Skin of body (tissue), 3 donors: ENCODE measurements at places on chromosomes 16 and 17.

GRCh38 chr16:23278031-23278430 lies 24.1 kb upstream of the SCNN1B start:
- DNase-seq: no peak

DNA sequence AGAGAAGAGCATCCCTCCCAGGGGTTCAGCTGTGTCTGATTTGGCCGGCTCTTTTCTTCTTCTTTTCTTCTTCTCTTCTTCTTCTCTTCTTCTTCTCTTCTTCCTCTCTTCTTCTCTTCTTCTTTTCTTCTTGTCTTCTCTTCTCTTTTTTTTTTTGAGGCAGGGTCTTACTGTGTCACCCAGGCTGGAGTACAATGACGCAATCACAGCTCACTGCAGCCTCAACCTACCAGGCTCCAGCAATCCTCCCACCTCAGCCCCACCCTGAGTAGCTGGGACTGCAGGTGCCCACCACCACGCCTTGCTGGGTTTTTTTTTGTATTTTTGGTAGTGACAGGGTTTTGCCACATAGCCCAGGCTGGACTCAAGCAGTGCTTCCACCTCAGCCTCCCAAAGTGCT lies 266.0 kb downstream of the SNX29 start:
- no peak for DNase-seq

DNA sequence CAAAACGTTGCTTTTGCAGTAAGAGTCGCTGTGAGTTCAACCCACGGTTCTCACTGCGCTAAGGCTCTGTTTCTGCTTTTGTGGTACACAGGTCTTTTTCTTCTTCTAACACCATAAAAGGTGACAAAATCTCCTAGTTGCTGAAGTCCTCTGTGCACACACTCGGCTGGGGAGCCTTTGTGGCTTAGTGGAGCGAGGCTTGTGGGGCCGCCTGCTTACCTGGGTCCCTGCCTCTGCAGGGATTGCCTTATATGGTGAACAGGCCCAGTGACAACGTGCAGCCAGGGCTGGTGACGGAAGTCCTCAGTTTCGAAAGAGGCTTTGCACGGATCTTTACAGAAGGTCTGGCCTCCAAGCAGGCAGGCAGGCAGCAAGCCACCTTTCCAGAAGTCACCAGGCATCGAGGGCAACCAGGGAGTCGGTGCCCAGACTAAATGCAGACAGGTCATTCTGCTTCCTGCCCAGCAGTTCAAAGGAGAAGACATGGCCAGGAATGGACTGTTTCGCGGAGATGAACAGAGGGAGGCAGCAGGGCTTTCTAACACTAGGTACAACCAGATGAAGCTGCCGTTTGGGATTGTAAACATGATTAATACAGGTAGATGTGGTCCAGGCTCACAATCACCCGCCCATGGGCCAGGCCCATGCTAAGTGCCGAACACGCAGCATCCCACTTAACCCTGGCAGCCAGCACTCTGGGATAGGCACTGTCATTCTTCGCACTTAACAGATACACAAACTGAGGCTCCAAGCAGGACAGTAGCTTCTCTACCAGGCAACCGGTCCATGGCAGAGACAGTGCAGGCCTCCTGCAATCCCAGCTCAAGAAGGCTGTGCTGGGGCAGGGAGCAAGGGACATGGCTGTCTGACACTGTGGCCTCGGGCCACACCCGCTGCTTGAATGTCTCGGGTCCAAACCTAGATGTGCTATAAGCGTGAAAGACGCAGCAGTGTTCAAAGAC lies 10.7 kb upstream of the MEAK7 start:
- no peak for DNase-seq

DNA sequence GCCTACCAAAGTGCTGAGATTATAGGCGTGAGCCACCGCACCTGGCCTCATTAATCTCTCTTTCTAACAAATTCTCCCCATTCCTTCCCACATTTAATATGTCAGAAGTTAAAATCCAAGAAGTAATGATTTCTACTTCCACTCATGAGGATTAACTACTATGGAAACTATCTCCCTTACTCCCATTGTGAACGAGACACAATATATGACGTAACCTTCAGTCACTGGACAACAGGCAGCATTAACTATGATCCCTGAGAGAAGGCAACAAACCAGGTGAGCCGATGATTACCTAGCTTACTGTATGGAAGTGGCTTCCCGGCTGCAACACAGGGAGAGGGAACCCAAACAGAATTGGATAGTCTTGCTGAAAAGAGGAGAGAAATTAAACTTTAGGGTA lies 20.0 kb downstream of the GLG1 start:
- no peak for DNase-seq

GRCh38 chr17:73261952-73262675 lies 434 bp upstream of the CPSF4L start:
- DNase-seq: no peak
